Fibroblast of the conjunctiva (primary cell): ENCODE measurements at places on chromosomes 2 and 18.
A peak's percentile ranks its signal among the peaks of the same experiment; 100 is the strongest.

- no peak for DNase-seq
Measured at GRCh38 chr2:131756141-131756907, 228.6 kb downstream of the CCDC74A start.

DNA sequence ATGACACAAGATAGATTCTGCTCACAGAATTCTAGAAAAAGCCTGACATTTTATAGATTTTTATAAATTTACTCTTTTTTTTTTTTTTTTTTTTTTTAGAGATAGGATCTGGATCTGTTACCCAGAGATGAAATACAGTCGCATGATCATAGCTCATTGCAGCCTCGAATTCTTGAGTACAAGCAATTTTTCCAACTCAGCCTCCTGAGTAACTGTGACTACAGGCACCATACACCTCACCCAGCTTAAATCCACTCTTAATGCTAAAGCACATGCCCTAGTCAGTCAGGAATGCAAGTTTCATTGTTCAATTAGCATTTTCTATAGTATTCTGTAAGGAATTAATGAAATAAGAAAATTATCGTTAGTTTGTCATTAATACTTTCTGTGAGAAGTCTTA, 32.1 kb upstream of the WDR75 start:
- no peak for DNase-seq

- DNase-seq, result peak; percentile 62
Measured at GRCh38 chr2:20796374-20796791, 26.5 kb downstream of the LDAH start.

GRCh38 chr18:45920367-45920766, 46.8 kb downstream of the EPG5 start:
- DNase-seq, result peak; percentile 80

- no peak for DNase-seq
Measured at GRCh38 chr2:148619560-148620195, 24.9 kb upstream of the EPC2 start.

DNA sequence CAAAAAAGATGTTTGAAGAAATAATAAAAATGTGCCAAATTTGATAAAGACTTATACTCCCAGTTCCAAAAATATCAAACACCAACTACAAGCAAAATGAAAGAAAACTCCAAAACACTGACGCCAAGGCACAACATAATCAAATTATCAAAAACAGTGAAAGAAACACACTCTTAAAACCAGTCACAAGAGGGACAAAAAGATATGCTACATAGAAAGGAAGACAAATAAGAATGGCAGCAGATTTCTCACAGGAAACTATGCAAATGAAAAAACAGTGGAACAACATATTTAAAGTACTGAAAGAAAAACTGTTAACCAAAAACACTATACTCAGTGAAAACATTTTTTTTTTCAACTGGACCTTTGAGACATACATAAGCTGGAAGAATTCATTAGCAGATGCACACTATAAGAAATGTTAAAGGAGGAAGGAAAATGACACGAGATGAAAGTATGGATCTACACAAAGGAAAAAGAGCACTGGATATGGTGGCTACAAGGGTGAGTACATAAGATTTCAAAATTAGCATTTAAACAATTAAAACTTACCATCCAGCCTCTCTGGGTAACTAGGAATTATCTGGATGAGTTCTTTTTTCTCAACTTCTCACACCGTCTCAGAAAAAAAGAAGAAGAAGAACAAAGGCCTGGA, 94.0 kb upstream of the ACVR1C start:
- DNase-seq, result no peak

DNA sequence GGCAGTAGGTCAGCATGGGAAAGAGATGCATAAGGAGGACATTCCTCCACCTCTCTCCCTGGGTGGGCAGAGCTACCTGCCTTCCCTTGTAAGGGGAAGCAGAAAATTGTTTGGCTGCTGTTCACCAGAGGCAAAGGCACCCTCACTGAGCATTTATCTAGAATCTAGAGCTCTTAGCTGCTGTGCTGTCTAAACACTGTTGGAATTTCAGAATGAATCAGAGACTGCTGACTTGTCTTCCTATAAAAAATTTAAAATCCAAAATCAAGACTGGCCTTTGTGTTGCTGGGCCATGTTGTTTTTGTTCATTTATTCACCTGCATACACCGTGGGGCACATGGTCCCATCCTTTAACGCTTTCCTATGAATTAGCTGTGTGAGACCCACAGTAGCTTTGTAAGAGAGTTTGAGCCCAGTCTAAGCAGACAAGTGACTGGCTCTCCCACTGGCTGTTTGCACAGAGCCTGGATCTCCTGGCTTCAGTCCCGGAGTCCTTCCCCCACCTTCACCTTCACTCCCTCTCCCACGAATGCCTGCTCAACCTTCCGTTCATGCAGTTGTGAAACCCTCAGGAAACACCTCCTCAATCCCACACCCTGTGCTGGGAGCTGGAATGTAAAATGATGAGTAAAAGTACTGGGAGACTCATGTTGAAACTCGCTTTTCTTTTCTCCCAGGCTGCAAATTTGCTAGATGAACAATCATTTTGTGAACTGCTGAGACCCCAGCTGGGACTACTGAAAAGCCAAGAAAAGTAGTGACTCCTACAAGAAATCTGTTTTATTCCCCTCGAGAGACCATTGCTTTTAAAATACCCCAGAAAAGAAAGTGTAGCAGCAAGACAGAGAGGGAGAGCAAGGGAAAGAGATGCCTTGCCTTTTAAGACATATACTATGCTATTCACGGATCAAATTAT, 76.2 kb downstream of the FAM168B start:
- DNase-seq, result no peak

DNA sequence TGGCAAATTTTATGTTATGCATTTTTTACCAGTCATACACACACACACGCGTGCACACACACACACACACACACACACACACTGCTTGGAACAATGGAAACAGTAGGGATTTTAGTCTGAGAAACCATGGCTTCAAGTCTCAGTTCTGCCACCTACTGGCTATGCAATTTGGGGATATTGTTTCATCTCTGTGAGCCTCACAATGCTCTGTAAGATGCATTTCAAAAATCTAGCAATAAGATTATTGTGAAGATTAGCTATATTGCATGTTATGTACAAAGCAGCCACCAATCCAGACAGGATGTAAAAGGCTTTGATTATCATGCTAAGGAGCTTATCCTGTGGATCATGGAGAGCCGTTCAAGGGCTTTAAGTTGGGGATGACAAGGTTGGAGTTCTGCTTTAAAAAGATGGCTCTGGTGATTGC, 401.4 kb downstream of the NBAS start:
- DNase-seq, result peak; percentile 40

GRCh38 chr2:72973566-72974435, 56.5 kb downstream of the EMX1 start:
- DNase-seq, result peak; percentile 26

DNA sequence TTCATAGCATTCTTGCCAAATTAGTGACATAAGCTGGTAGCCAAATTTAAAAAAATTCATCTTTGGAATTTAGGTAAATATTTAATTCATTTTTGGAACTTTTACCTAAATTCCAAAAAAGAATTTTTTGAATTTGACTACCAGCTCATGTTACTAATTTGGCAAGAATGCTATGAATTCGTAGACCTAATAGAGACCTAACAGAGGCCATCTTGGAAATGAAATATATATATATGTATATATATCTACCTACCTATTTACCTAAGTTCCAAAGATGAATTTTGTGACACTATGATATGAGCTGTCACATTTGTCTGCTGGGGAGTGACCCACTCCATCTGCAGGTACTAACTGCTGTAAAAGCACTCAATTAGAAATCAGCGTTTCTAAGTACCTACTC, 65.6 kb downstream of the MYOM1 start:
- no peak for DNase-seq
